ENCODE measurements at places on chromosomes 13 and 19.
A peak's percentile ranks its signal among the peaks of the same experiment; 100 is the strongest.

- DNase-seq, result no peak
Measured at GRCh38 chr13:70408865-70409264, 300.6 kb upstream of the KLHL1 start.

- DNase-seq, result no peak
Measured at GRCh38 chr13:99379856-99380801, 72.9 kb upstream of the GPR183 start.

- no peak for DNase-seq
Measured at GRCh38 chr19:478976-479375, 17.3 kb upstream of the MADCAM1 start.

GRCh38 chr13:39414339-39414738 lies 188.7 kb downstream of the LHFPL6 start:
- DNase-seq, result no peak

DNA sequence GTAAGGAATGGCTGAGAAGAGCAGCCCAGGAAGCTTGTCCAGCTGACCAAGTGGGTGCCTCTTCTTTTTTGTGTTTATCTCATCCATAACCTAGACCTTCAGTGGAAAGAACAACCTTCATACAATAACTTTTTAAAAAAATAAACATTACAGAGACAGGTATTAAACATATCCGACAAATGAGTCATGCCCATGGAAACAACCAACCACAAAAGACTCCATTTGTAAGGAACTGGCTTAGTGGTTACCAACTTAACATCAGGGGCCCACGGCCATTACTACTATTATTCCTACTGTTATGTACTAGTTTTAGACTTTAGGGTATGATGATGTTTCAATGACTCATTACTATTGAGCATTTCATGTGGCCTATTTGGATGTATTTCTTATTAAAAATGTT lies 191.7 kb upstream of the SERP2 start:
- DNase-seq, result no peak

- no peak for DNase-seq
Measured at GRCh38 chr19:4715529-4716221, 8.0 kb downstream of the DPP9 start.

DNA sequence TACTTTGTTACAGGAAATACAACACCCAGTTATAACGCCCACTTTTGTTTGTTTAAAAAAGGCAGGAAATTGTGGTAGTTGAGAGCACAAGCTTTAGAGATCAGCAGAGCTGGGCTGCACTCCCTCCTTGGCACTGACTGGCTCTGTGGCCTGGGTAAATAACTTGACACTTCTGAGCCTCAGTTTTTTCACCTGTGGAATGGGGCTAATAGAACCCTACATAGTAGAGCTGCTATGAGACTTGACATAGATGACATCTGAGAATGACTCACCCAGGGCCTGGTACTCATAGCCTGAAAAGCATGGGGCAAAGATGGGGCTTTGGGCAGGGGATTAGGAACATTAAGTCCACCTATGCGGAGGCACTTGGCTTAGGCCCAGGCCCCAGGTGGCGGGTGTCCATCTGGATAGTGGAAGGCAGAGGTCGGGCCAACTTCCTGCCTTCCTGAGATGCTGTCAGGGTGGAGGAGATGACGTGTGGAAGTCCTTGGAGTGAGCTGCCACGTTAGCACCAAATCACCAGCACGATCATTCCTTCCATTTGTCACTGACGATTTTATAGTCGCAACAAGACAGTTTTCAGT lies 159.1 kb downstream of the KATNAL1 start:
- DNase-seq, result no peak

DNA sequence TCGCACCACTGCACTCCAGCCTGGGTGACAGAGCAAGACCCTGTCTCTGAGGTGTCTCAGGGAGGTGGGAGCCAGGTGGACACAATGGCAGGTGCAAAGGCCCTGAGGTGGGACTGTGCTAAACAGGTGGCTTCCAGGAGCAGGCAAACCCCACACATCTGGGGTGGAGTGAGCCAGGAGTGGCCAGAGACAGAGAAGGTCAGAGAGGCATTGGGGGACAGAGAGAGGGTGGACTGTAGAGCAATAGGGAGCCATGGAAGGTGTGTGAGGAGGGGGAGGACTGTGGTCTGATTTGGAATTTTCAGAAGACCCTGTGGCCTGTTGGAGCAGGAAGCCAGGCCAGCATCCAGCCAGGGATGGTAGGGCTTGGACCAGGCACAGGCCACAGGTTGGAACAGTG lies 4.7 kb downstream of the MEF2B start:
- DNase-seq, result no peak

DNA sequence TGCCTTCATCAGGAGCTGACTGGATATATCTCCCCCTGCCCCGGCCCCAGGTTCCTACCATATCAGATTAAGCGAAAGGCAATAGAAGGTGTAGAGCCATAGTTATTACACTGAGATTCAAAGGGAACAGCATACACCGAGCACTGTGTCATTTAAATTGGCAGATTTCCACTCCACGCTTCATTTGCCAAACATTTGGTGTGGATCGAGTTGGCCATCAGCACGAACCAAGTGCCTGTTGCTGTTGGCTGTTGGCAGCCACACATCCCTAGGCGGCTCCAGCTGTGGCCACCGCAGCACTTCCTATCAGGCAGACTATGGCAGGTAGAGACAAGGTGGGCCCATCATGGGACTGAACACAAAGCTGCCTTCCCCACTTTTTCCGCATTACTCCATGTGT lies 115.8 kb downstream of the CCNA1 start:
- DNase-seq, result no peak

DNA sequence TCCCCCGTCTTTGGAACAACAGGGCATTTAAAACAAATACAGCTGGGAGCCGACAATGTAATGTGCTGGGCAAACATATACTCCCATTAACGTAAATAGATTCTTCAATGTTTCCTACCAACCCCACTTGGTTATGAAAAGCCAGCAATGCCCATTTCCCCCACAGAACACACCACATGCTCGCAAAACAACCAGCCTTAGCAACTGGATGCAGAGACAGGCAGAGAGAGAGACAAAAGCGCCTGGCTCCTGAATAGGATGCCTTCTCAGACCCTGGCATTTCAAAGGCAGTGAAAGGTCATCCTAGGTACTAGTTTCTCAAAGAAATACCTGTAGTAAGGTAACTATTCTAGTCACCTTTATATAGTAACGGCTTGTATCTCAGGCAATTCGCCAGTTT lies 462.9 kb downstream of the ITGBL1 start:
- DNase-seq, result no peak

DNA sequence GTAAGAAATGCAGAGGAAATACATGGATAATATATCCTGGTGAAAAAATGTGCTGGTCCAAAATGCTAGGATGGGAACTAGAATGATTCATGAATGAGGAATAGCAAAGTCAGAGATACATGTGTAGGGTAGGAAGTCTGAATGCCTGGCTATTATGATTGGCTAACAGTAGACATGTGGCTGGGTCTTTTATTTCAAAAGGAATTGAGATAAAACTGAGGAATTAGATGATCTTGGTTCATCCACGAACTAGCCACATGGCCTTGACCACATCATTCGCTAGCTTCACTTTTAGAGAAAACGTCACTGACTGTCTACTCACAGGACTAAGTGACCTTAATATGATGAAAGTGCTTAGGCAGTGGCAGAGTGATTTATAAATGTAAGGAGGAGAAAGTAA lies 103.1 kb downstream of the TRPC4 start:
- DNase-seq, result no peak

DNA sequence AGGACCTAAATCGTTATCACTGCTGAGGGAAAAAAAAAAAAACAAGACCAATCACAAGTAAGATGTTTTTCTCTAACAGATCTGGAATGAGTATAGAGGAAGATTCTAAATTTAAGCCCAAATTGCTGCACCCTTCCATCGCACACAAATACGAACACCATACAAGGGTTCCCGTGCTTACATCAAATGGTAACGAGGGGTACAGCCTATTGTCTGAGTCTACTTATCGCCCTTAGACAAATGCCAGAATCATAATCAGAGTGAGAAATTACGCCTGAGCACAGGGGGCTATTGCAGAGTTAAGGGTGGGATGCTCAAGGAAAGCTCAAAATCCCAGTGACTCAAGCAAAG lies 603 bp downstream of the ZC3H13 start:
- DNase-seq, result no peak

GRCh38 chr13:48233889-48234488 lies 983 bp downstream of the ITM2B start:
- no peak for DNase-seq

DNA sequence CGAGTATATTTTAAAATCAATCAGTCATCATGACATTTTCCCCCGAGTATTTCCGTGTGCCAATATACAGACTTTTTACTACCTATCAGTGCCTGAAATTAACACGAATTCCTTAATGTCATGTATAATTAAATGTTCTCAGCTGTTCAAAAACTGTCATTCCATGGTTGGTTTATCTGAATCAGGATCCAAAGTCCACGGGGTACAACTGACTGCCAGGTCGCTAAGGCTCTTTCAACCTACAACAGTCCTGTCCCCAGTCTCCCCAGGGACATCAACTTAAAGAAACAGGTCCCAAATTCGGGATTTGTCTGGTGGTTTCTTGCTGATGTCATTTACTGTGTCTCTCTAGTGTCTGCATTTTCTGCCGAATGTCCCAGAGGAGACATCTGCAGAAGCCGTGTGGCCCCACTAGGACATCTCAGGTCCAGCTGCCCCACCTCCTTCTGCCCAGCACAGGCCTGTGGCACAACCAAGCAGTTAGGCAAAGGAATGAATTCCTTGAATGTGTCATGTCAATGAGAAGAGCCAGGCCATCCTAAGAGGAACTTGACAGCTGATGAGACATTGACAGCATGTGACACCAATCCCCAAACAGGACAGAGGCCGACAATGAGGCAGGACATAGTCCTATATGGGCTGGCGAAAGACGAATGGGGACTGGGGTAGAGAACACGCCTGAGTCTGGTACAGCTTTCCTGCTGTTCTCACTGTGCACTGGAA lies 109.5 kb downstream of the STK24 start:
- no peak for DNase-seq

DNA sequence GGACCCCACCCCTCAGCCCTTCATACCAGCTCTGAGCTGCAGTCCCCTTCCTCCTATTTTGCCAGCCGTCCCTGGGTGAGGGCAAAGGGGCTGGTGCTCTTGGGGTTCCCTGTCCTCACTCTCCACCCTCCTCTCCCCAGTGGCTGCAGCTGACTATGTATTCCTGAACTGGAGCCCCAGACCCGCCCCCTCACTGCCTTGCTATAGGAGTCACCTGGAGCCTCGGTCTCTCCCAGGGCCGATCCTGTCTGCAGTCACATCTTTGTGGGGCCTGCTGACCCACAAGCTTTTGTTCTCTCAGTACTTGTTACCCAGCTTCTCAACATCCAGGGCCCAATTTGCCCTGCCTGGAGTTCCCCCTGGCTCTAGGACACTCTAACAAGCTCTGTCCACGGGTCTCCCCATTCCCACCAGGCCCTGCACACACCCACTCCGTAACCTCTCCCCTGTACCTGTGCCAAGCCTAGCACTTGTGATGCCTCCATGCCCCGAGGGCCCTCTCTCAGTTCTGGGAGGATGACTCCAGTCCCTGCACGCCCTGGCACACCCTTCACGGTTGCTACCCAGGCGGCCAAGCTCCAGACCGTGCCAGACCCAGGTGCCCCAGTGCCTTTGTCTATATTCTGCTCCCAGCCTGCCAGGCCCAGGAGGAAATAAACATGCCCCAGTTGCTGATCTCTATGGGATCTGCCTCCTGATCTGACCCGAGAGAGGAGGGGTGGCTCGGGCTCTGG lies 2.4 kb downstream of the COX7A1 start:
- no peak for DNase-seq

DNA sequence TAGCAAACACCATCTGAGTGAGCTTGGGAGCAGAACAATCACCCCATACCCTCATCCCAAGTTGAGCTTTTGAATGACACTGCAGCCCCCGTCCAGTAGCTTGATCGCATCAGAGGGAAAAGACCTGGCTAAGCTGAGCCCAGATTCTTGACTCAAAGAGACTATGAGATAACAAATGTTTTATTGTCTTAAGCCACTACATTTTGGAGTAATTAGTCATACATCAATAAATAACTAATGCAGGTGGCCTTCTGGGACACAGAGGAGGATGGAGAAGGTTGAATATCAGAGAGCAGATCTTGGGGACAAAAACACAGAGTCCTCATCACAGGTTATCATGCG lies 24.6 kb upstream of the IGSF23 start:
- peak; percentile 36 for DNase-seq

- DNase-seq, result no peak
Measured at GRCh38 chr19:45613926-45614725, 12.1 kb upstream of the GPR4 start.

DNA sequence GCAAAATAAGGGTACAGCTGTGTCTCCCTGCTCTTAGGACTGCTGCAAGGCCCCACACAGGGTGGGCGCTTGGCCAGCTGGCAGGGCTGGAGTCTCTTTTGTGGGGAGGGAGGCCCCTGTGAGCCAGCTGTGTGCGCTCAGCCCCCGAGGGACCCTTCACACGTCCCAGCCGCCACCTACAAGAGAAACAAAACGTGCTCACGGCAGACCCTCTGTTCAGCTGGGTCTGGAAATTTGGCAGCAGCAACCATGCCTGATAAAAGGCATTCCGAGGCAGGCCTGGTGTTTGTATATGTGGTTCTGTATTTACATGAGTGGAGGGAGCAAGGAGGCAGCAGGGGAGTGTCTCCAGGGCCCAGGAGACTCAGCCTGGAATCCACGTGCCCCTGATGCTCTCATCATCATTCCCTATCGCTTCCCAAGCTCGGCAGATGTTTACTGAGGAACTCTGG lies 49.7 kb downstream of the CRTC1 start:
- no peak for DNase-seq

DNA sequence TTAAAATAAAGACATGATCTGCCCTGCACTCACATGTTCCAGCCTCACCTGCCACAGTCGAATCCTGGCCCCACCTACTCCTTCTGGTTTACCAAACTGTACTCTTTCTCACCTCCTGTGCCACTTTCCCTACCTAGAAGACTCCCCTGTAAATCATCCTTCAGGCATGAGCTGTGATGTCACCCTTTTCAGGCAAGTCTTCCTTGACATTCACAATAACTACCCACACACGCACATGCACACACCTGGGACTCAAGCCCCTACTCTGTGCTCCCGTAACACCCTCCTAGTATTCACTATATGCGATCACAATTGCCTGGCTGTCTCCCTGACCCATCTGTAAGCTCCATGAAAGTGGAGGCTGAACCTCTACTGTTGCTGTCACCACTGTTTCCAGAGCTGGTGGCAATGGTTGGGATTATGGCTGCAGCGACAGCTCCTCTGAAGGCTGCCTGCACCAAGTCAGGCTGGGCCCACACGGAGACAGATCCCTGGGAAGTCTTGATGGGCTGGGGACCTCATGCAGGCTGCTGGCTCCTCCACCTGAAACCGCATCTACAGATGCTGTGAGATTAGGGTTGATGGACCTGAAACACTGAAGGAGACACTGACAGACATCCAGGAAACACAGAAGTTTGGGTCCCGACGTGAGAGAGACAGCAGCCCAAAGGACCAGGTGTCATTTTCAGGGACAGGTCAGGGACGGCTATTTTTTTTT lies 611.1 kb downstream of the UQCRFS1 start:
- DNase-seq, result no peak

- no peak for DNase-seq
Measured at GRCh38 chr13:97242755-97243497, 20.8 kb downstream of the MBNL2 start.

Measured in Panc1 (cell line).